ENCODE measurements at places on chromosomes 1 and 21.

GRCh38 chr1:25700144-25700523 is 83.5 kb downstream of the MAN1C1 start:
- no peak for DNase-seq

DNA sequence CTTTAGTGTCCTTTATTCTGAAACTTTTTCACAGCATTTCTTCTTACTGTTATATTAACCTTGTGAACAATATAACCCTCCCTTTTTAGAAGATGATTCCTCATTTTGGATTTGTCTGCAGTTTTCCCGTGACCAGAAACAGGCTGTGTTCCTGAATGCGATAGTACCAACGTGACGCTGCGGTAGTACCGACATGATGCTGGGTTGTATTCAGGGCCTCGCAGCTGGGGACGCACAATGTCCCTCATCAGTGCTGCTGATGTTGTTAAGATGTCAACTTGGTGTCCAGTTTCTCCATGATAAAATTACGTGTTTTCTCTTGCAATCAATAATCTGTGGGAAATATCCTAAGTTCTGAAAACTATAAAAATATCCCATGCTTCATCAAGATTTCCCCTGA is 761.4 kb upstream of the TPTE start:
- no peak for DNase-seq

DNA sequence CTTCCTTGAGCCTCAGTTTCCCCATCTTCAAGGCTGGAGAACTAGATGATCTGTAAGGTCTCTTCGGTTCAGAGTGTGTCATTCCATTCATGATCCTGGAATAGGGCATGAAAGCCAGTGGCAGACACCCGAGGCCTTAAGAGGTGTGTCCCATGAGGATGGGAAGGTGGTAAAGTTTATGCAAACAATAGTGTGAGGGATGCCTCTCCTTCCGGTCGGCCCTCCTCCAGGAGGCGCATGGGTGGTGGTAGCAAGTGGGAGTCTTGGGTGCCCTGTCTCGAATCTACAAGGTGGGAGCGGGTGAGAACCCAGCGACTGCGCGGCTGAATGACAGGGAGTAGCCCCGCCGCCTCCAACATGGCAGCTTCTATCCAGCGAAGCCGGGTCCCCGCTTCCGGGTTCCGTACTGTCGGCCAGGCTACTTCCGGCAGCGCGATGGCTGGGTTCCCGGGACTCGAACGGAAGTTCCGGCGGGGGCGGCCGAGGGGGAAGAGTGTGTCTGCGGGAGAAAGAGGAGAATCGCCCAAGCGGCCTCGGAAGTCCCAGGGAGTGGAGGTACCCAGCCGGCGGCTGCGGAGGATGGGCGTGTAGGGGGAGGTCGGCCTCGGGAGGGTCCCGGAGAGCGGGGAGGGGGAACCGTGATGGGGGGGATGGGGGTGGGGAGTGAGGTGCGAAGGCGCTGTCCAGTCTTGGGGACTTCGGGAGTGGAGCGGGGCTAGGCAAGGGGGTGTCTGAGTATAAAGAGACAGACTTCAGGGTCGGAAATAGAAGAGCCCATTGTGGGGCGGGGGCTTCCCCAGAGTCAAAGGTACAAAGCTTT is at the start of gene LYPLA2:
LYPLA2 (plus strand) TSS at position 450 of the 820 bp plus-strand sequence. CDS start 1,538 bp downstream, outside the sequence.
- peak; percentile 88 for DNase-seq

- no peak for DNase-seq
These were observed 80.3 kb downstream of the ROR1 start for GRCh38 chr1:63854091-63854490.

DNA sequence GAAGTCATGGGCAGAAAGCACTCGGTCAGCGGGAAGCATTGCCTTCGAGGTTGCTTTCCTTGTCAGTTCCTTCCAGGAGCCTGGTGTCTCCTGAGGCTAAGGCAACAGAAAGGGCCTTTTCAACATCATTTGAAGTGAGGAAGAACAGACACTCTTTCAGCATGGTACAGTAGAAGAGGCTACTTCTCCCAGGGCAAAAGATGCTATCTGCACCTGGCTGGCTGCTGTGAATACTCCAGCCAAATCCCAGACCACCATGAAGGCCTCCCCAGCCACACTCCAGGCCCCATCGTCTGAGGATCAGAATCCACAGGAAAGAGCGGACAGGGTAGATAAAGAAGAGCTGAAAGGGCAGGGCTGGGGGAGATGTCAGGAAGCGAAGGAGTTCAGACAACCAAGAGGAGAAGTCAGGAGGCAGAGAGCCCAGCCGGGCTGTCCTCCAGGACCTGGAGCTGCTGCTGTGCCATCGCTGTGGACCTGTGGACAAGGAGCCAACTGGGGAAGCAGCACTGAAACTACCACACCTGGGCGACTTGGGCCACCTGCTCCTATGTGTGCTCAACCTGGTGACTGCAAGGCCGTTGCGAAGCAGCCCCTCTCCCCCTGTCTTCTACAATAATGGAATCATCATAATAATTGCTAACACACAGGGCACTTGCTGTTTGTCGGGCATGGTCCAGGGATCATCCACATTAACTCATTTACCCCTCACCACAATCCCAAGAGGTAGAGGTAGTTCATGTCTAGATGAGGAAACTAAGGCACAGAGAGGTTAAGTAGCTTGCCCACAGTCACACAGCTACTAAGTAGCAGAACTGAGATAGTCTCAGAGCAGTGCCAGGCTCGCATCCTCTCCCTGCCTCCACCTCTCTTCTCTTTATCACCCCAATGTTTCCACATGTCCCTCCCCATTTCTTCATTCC is 88.0 kb upstream of the ZBTB40 start:
- DNase-seq, result no peak

DNA sequence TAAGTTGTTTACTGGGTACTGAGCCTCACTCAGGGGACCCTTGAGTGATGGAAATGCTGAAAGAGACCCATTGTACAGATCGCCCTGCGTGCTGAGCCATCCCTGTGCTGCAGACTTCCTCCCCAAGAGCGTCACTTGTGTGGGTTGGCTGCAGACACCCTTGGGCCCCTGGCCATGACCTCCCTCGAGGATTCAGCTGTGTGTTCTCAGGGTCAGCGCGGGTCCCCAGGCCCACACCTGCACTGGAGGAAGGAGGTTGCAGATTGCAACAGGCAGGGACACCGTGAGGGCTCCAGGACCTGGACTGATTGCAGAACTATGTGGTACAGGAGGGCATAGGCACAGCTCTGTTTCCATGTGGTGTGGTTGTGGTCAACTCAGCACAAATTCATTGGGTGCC is 4.4 kb downstream of the SNAP47 start:
- DNase-seq, result no peak

DNA sequence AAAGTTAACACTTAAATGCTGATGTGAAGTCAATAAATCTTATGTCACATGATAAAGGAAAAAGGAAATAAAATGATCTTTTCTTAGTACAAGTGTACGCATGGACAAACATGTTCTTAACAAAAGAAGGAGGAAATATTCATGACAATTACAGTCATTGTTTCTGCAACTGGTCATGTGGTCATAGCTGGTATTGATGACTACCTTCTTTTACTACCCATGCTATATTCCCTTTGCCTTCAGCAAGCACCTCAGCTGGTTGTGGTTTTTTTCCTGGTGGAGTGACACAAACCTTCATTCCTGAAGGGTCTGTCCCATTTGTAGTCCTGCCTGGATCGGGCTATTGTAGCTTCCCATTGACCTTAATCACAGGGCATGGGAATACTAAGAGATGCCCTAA is 23.4 kb upstream of the TSHB start:
- DNase-seq, result no peak

Measured in SW480 (cell line).